ENCODE measurements at places on chromosomes 1 and 21.

- DNase-seq: no peak
Observed at GRCh38 chr1:30373471-30374399, 349.6 kb downstream of the MATN1 start.

DNA sequence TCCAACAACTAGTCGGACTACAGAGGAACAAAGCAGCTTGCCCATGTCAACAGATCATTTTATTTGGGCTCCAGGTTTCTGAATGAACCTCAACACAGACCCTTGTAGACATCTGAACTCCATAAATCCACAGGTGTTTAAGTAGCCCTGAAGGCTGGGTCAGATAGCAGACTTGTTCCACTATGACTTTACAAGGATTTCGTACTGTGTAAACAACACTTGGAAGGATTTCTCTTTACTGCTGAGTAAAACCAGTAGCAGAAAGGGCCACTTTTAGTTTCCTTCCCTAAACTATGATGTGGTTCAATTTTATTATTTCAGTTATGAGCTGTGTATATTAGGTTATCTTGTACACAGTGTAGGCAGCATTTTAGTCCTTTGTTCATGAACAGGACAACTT is 316.4 kb upstream of the ADGRL2 start:
- DNase-seq: no peak

DNA sequence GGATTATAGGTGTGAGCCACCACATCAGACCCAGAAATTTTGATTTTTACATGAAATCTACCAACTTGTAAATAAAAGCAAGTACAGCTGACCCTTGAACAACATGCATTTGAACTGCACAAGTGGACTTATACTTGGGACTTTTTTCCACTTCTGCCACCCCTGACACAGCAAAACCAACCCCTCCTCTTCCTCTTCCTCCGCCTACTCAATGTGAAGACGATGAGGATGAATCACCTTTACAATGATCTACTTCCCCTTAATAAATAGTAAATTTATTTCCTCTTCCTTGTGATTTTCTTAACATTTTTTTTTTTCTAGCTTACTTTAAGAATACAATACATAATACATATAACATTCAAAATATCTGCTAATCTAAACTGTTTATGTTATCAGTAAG is 17.5 kb upstream of the YRDC start:
- no peak for DNase-seq

DNA sequence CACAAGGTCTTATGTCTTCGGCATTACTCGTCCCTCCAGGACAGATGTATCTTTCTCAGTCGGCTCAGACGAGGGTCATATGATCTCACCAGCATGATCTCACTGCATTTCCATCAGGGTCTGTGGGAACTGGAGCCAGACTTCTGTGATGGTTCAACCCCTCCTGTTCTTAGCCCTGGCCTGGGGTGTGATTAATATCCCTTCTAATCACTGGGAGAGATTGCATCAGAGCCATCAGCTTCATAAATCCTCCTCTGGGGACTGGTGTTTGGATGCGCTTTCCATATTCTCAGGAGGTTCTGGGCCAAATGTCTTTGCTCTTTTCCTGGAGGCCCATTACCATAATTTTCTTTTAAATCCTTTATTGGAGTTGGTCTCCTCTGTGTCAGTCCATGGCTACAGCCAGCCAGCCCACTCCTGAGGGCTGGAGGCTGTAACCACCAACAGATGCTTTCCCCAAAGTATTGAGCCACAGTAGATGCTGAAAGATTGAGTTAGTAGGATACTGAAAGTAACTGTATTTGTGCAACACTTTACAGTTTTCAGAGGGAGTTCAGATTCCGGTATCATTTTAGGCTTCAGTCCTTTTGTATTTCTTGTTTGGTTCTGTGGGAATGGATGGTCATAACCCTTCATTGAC is 20.0 kb downstream of the CACNA1E start:
- DNase-seq: no peak

- DNase-seq: no peak
Observed at GRCh38 chr1:67459068-67459467, 28.9 kb upstream of the SERBP1 start.

- DNase-seq: no peak
Observed at GRCh38 chr21:37532868-37533780, 166.6 kb downstream of the DYRK1A start.

GRCh38 chr1:15959827-15960446 is 16.0 kb downstream of the ZBTB17 start:
- no peak for DNase-seq

DNA sequence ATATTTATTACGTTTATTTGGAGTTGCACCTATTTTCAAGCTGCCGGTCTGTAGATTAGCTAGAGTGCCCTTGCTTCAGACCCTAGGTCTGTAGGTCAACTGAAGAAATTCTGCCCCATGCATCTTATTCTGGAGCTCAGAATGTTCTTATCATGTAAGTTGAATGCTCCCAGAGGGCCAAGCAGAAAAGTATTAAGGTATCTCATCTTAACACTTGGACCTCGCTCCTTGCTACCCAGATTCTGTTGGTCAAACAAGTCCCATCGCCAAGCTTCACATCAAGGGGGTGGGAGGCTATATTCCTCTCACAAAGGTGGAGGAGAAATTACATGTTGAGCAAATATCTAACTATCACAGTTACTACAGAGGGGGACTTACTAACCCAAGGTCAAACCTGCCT is 187.7 kb downstream of the C1orf94 start:
- DNase-seq: no peak

- DNase-seq: no peak
Observed at GRCh38 chr1:208184966-208185654, 59.1 kb downstream of the PLXNA2 start.

DNA sequence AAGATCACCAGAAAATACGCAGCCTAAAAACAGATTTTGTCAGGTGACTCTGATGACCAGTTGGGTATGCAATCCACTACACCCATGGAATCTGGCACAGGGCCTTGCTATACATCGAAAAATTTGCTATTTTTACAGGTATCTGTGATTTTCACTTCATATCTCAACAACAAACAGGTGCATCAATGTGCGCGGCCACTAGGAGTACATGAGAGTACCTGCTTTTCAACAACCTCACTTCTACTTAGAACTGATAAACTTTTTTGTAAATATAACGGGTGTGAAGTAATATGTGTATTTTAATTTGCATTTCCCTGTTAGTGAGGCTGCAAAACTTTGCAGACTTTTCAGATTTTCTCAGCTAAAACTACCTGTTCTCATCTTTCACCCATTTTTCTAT is 80.8 kb downstream of the SLC45A1 start:
- no peak for DNase-seq

GRCh38 chr1:93029317-93029716 is 49.8 kb upstream of the MTF2 start:
- no peak for DNase-seq

Measured in NCI-H1930 (cell line).